Right ventricle myocardium superior (tissue), 1 donor: ENCODE measurements at places on chromosomes 16 and 17. TPM values are rescaled to one million over a fixed set of nuclear protein-coding genes. Genes with fewer than 3 reads are reported as not detected.

TBC1D16 gene
- 14.0 TPM for total RNA-seq

AHSP gene
- not detected for total RNA-seq

HOXB13 gene
- total RNA-seq: not detected

WFIKKN2 gene
- total RNA-seq: 0.51 TPM

SULT1A2 gene
- 1.0 TPM for total RNA-seq

GFAP gene
- 4.7 TPM for total RNA-seq

HERPUD1 gene
- 105 TPM for total RNA-seq

MEOX1 gene
- 8.5 TPM for total RNA-seq

DNAH17 gene
- total RNA-seq: not detected

MKS1 gene
- 7.9 TPM for total RNA-seq

MPP3 gene
- 48.5 TPM for total RNA-seq

- DNase-seq: no peak
Observed at GRCh38 chr17:27793168-27793905, 7.0 kb downstream of the NOS2 start.

DNA sequence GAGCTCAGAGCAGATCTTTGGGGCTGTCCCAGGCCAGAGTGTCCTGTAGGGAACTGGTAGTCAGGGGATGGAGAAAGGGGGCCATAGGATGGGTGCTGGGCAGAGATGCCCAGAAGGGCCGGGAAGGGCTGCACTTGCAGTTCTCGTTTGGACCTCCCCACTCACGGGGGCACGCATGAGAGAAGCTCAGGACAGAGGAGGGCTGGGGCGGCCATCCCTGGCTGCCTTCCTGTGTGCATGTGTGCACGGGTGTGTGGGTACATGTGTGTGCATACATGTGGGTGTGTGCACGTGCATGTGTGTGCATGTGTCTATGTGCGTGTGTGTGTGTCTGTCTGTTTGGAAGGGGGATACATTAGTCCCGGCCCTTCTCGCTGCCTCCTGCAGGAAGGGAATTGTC lies 73.3 kb downstream of the COG7 start:
- no peak for DNase-seq

- no peak for DNase-seq
Observed at GRCh38 chr16:69925311-69925710, 25.8 kb upstream of the CLEC18A start.

DNA sequence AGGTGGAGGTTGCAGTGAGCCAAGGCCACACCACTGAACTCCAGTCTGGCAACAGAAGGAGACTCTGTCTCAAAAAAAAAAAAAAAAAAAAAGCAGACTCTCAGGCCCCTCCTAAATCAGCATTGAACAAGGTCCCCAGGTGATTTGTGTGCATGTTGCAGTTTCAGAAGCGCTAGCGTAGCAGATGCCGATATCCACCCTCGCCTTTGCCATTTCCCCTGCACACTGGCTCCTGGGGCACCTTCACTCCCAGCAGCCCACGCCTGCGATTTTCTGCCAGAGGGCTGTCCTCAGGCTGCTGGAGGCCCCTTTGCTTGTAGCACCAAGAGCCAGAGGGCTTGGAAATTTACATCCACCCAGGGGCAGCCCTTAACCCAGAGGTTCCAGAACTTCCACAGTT lies 95.6 kb downstream of the WSCD1 start:
- no peak for DNase-seq

GRCh38 chr16:15854061-15854460 lies 2.8 kb downstream of the MYH11 start:
- DNase-seq: no peak

DNA sequence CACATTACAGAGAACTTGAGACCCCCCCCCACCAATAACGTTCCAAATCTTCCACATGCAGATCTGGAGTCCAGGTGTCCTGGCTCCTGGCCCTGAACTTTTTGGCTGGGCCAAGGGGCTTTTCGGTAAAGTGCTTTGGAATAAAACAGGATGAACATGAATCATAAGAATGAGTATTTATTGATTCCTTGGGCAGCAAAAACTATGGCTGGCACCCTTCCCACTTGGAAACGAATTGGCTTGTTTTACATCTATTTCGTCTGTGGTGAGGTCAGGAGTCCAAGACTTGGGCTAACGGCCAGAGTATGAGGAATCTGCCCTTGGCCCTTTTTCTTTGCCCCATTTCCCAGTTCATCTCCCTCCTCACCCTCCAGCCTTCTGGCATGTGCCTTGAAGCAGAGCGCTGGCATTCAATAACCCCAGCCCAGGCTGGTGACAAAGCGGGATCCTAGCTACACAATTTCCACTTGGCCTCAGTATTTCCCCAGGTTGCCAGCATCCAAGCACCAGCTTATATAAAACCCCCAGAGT lies 4.1 kb upstream of the UBTF start:
- no peak for DNase-seq

DNA sequence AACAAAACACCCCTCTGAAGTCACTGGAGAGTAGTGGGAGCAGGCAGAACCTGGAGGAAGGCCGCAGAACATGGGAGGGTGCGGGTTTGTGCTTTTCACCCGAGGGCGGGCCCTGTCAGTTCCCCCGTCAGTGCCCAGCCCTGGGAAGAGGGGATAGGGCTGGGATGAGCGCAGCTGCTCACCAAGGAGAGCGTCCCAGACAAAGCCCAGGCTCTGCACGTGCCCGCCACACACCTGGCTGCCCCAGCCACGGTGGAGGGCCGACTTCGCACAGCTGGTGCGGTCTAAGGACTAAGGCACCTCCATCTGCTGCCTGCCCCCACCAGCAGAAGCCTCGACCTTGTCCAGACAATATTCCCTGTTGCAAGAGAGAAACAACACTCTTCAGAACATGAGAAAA lies 39.5 kb downstream of the ZCCHC14 start:
- DNase-seq: no peak

GRCh38 chr16:60564588-60564987 lies 1471.7 kb downstream of the CDH8 start:
- no peak for DNase-seq

- DNase-seq: no peak
Observed at GRCh38 chr17:34653511-34653910, 74.1 kb downstream of the TMEM132E start.

GRCh38 chr16:17447101-17447569 lies 23.6 kb downstream of the XYLT1 start:
- DNase-seq: no peak

DNA sequence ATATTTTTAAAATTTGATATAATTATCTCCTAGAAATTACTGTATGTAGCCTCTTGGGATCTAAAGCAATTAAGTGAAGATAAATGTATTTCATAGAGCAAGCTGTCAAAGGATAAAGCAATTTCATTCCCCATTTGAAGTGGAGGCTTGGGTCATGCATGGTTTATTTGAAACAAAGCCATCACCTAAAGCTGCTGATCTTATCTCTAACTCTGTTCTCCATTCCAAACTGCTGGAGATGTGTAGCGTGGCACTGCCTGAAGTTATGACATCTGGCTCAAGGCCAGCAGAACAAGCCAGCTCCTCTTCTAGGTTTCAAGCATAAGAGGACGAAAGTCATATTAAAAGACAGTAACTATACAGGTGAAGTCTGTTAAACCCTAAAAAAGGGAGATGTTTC lies 83.9 kb downstream of the HIC1 start:
- DNase-seq: no peak

- DNase-seq: no peak
Observed at GRCh38 chr17:9982159-9982558, 77.1 kb upstream of the RCVRN start.

- no peak for DNase-seq
Observed at GRCh38 chr17:62681061-62681938, 53.8 kb downstream of the MRC2 start.

DNA sequence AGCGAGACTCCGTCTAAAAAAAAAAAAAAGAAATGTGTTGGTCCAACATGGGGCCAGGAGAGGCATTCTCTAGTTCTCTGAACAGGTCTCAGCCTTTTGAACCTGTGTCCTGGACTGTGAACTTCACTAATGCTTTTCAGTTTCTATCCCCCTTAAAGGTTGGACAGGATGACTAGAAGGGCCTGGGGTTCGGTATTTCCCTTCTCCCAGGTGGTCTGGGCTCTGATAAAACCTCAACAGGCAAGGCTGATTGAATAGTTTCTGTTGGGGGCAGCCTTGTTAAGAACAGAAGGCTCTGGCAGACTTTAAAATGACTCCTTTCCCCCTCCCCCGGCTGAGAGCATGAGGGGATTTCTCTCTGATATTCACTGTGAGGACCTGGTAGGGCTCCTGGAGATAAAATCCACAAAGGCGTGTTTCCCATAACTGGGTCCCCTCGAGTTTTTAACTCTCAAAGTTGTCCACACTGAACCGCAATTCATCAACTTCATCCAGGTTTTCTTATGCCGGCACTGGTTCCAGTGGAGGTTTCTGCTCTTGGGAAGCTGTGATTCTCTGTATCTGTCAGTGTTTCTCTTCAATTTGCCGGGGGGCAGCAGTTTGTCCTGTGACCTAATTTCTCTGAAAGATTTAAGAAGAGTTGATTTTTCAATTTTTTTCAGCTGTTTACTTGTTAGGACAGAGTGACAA lies 91.3 kb downstream of the METRNL start:
- no peak for DNase-seq
